ENCODE measurements at places on chromosomes 7 and 10.

- DNase-seq = no peak
Measured at GRCh38 chr10:69559525-69559924, 13.7 kb downstream of the NEUROG3 start.

- DNase-seq = no peak
Measured at GRCh38 chr7:119197172-119197876, 972.8 kb downstream of the ANKRD7 start.

DNA sequence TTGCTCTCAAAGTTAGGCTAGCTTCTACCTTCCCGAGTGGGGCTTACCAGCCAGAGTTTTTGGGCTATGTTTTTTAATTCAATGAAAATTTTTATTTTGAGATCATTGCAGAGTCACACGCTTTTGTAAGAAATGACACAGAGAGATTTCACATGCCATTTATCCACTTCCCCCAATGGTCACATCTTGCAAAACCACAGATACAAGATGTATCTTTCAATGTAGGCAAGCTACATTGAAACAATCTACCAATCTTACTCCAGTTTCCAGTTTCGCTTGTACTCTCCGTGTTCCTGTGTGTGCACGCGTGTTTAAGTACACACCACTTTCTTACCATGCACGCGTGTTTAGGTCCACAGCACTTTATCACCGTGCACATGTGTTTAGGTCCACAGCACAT is 89.4 kb upstream of the LEP start:
- DNase-seq = no peak

DNA sequence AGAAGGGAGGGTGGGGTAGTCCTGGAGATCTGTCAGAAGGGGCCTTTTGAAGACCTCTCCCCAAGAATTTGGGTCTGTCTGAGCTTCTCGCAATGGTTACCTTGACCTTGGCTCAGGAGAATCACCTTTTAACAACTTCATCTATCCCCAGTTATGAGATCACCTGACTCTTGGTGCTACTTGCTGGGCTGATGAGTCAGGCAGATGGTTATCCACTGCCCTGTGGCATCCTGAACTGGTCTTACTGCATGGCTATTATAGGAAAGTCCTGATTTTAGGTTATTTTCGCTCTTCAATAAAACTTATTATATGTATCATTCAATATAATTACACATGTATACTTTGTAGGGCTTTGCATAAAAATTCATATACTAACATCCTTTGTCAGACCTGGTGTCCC is 274.7 kb downstream of the GFRA1 start:
- no peak for DNase-seq

DNA sequence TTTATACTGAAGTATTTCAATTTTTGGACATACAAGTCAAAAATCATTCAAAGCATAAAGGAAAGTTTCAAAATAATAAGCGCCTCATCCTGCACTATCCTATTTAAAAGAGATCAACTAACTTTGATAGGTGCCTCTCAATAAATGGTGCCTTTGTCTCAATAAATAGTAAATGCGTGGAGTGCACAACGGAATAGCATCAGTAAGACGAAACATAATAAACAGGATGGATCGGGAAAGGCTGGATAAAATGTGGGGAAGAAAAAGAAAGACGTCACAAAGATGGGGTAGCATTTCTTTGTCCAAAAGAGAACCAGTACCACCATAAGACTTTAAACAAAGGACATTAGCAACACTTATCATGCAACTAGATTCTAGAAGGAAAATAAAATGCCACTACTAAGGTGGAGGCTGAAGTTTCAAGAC is 571 bp upstream of the PRKAR2B start:
- DNase-seq = no peak

GRCh38 chr10:12390733-12391132 is 41.4 kb downstream of the CAMK1D start:
- no peak for DNase-seq

- DNase-seq = no peak
Measured at GRCh38 chr7:109215341-109215740, 645.7 kb downstream of the DNAJB9 start.

DNA sequence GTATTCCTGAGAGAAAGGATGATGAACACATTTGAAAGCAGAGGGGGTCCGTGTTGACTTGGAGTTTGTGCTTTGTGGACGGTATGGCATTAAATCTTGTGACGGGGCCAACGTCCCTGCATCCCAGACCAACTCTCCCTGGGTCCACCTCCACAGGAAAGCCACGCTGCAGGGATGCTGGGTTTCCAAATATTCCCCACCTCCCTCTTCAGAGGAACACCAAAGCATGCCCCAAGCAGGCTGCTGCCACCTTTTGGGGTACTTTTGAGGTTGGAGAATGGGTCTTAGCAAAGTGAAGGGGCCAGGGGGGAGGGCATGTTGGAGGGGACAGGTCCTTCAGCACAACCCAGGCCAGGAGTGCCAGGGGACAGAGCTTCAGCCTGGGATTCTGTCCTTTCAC is 504.4 kb downstream of the TCERG1L start:
- no peak for DNase-seq

DNA sequence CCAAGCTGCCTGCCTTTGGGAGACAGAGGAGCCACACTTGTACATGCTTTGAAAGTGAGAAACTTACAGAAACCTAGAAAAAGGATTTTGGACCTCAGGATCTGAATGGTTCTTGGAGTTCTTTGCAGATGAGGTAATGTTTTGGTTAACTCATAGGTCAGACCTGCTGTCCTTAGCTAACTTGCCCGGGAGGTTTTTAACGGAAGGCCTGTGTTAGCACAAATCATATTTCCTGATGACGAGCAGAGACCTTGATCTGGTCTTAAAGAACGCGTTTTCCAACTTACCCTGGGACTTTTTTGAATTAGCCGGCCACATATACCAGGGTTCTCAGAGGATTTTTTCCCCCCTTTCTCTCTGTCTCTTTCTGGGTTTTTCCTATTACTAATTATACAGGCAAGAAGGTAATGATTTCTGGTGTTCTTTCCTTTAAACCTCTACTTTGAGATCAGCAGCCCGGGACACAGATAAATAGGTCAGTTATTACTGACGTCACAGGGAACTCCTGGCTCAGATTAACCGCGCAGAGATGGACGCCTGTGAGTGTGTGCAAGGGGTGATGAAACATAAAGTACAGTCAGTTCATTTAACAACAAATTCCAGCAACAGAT is 101.7 kb upstream of the KLF6 start:
- no peak for DNase-seq

DNA sequence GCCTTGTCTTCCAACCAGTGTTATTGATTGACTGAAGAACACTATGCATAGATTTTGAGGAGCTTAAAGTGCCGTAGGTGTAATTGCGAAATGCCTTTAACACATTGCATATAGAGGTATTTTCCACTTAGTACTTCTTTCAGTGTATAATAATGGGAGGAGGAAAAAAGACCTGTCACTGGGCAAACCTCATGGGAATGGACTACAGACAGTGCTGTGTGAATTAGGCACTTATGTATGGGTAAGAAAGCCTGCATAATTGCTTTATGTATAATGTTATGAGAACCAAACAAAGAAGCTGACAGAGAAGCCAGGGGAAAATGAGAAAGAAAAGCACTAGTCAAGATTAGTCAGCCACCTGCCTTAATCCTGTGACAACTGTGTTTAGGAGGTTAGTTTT is 12.4 kb upstream of the SCRN1 start:
- peak; percentile 31 for DNase-seq

GRCh38 chr7:37344886-37345579 is 103.6 kb downstream of the ELMO1 start:
- DNase-seq = no peak

DNA sequence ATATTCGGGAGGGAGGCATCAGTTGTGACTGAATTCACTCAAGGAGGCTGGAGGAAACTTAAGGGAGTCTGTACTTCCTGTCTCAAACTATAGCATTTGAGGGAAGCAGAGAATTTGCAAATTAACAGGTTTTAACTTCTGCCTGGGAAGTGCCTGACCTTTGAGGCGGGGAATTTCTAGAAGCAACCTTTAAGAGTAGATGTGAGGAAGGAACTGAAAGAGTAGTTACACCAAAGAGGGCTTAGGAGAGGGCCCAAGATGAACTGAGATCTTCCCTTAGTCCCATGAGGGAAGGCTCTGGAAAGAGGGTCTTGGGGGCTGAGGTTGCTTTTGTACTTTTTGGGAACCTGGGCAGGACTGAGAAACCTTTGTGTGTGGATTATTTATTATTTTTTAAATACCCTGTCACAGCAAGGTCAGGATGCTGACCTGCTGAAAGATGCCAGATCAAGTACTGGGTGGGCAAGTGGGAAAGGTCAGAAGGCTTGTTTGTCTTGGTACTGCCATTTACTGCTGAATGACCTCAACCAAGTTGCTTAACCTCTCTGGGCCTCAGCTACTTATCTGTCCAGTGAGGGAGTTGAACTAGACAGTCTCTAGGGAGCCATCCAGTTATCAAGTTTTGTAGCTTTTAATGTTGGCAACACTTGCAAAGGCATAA is 2.4 kb downstream of the GPR158 start:
- no peak for DNase-seq

- DNase-seq = no peak
Measured at GRCh38 chr7:32221736-32222135, 151.5 kb upstream of the PDE1C start.

GRCh38 chr10:127919418-127920271 is 12.7 kb downstream of the PTPRE start:
- no peak for DNase-seq

DNA sequence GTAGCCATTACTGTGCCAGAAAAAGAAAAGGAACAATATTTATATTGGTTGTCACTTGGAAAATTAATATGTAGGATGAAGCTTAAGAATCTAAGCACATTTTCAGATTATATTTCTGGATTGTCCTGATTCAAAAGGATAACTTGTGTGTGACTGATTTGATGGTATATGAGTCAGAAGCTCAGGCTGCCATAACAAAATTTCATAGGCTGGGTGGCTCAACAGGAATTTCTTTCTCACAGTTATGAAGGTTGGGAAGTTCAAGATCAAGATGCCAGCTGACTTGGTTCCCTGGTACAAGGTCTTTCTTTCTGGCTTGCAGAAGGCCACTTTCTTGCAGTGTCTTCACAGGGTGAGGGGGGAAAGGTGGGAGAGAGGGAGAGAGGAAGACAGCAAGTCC is 108.5 kb downstream of the ST7 start:
- no peak for DNase-seq

DNA sequence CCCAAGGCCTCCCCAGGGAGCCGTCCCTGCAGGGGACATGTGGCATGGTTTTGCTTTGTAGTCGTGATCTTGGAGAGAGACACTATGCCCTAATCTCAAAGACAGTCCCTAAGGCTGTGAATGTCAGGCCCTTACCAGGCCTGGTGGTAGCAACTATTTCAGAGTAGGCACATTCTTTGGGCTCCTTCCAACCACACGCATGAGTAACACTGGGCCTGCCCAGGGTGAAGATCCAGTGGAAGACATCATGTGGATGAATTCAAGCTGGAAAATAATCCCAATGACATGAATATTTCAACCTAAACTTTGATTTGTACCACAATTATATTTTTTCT is 39.5 kb upstream of the INSIG1 start:
- DNase-seq = no peak

- DNase-seq = no peak
Measured at GRCh38 chr10:6072215-6072934, 10.2 kb upstream of the IL2RA start.

DNA sequence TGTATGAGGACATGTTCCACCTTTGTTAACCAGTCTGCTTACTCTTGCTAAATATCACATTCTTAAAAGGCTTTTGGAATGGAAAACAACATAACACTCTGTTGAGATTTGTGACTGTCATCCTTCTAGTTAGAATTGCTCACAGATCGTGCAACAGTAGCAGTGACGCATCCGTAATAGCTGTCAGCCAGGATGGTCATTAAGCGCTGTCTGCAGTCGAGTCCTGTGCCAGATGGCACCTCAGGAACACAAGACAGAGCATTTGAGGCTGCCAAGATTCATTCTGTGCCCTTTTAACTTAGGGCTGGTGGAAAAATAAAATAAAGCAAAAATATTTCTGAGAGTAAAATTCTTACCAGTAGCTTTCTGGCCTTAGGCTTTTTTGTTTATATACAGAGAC is 348.6 kb downstream of the ANKRD7 start:
- DNase-seq = peak; percentile 7

- DNase-seq = no peak
Measured at GRCh38 chr7:63931057-63931600, 67.5 kb upstream of the ZNF722 start.

DNA sequence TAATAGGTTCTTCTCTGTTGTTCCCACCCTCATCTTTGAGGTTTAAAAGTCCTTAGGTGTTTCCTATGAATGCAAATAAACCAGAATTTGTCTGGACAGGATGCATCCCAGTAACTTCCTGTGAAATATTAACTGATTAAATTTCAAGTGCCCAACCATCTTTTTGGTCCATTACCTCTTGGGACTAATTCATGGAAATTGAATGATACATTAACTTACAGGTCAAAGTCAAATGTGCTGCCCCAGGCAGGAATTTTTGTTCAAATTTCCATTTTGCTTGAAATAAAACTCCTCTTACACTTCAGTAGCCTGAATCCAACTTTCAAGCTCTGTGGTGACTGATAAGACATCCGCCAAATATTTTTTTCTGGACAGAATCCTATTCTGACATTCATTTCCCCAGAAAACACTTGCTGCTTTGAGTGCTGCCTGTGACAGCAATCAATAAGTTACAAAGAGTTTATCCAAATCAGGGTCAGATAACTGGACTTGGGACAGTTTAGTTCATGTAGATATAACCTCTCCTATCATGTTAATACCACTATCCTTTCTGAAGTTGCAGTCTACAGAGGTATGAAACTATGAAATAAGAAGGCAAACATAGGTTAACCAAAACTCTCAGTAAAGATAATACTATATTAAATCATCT is 383.5 kb downstream of the POM121L12 start:
- no peak for DNase-seq

DNA sequence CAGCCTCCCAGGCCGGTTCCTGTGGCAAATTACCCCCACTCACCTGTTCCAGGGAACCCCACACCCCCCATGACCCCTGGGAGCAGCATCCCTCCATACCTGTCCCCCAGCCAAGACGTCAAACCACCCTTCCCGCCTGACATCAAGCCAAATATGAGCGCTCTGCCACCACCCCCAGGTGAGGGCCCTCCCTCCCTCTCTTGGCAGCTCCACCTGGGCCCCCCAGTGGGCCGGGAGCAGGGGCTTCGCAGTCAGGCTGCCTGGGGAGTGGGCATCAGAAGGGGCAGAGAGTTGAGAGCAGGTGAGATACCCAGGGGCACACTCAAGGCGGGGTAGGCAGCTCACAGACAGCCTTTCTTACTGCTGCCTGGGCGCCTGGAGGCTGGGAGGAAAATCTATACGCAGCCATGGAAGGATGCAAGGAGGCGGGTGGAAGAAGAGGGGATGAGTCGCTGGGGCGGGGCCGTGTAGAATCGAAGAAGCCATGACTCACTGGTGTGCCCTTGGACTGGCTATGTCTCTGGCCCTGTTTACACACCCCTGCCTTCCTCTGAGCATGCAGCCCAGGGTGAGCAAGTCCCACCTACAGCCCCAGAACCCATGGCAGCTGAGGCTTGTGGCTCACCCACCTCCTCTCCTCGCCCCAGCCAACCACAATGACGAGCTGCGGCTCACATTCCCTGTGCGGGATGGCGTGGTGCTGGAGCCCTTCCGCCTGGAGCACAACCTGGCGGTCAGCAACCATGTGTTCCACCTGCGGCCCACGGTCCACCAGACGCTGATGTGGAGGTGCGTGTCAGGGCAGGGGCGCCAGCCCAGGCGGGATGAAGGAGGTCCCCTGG is 48.6 kb upstream of the PPIF start:
- peak; percentile 5 for DNase-seq
